Posterior cingulate gyrus (tissue), 11 donors: ENCODE measurements at places on chromosomes 3 and 15.
A peak's percentile ranks its signal among the peaks of the same experiment; 100 is the strongest.

DNA sequence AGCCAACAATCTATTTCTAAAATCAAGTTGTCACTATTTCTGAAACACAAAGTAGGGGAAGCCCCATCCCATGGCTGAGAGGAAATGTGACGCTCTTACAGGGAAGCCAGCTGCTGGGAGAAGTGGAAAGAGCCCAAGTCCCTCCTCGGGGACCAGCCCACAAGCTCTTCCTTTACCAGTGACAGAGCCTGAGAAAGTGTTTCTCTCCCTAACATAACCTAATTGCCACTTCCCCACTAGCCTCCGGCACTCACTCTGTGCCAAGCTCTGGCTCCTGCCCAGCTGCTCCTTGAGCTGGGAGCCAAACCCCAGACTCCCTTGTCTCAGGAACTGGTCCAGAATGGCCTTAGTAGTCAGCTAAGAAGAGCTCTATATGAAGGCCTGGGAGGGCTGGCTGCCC lies 42.9 kb downstream of the TNFAIP8L3 start:
- no peak for DNase-seq

GRCh38 chr3:143329567-143330211 lies 210.1 kb downstream of the CHST2 start:
- DNase-seq: no peak

DNA sequence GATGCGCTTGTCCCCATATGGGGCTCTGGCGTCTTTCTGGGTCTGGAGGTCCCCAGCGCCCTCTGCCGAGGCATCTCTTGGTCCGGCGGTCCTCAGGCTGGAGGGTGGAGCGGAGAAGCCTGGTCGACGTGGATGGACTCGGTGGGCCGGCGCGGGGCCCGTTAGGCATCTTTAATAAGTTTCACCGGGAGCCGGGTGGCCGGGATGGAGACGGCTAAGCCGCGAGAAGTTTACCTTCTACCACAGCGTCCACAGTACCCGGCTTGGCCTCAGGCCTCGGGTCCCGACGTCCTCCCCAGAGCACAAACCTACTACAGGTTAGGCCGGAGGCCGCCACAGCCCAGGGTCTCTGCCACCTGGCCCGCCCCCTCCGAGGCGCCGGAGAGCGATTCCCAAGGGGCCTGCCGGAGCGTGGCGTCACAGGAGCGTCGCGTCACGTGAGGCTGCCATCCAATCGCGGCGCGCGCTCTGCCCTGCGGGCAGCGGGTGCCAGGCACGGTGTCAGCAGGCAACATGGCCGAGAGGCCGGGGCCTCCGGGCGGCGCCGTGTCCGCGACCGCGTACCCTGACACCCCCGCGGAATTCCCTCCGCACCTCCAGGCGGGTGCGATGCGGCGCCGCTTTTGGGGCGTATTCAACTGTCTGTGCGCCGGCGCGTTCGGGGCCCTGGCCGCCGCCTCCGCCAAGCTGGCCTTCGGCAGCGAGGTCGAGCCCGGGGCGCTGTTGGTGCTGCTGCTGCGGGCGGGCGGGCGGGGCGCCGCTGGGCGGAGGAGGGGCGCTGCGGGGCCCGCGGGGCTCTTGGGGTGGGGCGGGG lies at the start of gene TMEM42:
Gene TMEM42, plus strand, starts transcription at position 501 of the 814 bp plus-strand sequence. Its CDS starts 13 bp downstream, at position 514.
- peak; percentile 86 for DNase-seq

- no peak for DNase-seq
Measured at GRCh38 chr3:168604767-168605166, 509.0 kb upstream of the GOLIM4 start.

GRCh38 chr3:197465996-197466549 lies 89.7 kb downstream of the BDH1 start:
- no peak for DNase-seq

GRCh38 chr3:158279609-158280008 lies 169.7 kb downstream of the RSRC1 start:
- DNase-seq: no peak

- DNase-seq: no peak
Measured at GRCh38 chr3:30167541-30168011, 438.8 kb upstream of the TGFBR2 start.

GRCh38 chr3:10548992-10549391 lies 43.6 kb upstream of the ATP2B2 start:
- no peak for DNase-seq

- no peak for DNase-seq
Measured at GRCh38 chr3:149678351-149678950, 20.6 kb upstream of the WWTR1 start.

GRCh38 chr15:66646308-66646707 lies 55.7 kb upstream of the SMAD6 start:
- no peak for DNase-seq

- DNase-seq: no peak
Measured at GRCh38 chr15:31273258-31273941, 53.2 kb upstream of the KLF13 start.

DNA sequence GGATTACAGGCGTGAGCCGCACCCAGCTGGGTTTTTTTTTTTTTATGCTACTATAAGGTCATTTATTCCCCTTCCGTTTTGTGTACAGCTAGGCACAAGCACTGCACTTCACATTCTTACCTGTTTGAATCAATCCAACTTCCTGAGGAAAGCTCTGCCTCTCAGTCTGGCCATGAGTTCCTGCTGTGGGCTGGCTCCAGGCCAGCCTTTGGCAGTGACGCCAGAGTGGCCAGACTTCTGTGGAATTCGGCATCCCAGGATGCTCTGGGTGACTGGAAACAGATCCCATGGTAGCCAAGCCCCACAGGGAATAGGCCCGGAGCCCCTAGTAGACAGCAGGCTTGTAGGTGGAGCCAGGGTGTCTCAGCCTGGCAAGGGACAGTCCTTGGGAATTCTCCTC lies 21.5 kb upstream of the TIMP4 start:
- DNase-seq: no peak

DNA sequence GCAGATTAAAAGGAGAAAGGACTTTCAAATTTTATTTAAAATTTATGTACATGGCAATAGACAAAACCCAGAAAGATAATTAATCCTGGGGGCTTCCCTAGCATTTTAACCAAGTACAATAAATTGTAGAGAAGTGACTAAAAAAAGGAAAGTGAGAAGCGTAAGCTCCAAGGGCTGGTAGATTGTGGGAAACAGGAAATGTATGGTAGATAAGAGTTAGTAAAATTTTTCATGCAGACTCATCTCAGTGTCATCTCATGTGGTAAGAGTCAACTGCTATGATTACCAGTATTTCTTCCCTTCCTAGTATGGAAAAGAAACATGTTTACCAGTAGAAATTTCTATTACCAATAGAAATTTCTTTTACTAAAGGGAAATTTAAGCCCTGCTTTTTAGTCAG lies 464.3 kb upstream of the AGTR1 start:
- no peak for DNase-seq

- no peak for DNase-seq
Measured at GRCh38 chr15:60649845-60650548, 171.1 kb upstream of the ICE2 start.

DNA sequence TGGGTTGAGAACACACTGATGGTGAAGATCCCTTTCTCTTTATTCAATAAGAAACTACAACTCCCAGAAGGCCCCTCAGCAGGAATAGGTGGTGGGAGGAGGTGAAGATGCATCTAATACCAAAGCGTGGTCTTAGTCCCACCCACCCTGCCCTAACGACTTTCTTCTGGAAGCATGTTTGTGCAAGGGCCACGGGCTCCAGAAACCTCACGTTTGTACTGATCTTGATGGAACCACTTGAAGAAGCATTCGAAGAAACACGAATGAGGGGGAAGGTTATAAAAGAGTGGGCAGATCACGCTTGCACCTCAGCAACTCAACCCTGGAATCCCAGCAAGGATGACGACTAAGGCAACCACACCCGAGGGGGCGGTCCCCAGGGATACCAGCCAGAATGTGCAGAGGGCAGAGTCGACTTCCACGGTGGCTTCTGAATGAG lies 10.6 kb upstream of the SLC25A36 start:
- DNase-seq: no peak

- DNase-seq: no peak
Measured at GRCh38 chr3:70090322-70090913, 90.9 kb downstream of the SAMMSON start.

DNA sequence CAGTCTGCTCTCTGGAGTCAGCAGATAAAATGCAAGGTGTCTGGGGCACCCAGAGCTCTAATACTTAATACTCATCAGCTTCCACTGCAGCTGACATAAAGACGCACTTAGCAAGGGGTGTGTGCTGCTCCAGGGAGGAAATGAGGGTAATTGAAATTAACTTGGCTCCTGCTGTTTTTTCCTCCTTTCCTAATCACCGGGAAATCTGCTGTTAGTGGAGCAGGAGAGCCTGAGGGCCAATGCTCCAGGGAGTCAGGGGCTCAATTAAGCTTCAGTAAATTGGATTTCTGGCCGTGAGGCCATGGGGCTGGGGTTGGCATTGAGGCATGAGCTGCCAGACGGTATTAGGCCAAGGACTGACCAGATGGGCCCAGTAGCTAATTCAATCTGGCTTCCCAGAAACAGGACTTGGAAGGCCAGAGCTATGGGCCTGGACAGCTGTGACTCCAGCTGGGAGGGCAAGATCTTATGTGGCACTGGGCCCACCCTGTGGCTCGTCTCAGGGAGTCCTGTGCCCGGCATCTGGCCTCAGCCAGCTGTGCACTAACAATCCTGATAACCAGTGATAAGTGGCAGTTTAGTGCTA lies 30.7 kb upstream of the CHRNB4 start:
- no peak for DNase-seq

GRCh38 chr3:123371859-123372685 lies 76.8 kb downstream of the ADCY5 start:
- no peak for DNase-seq

DNA sequence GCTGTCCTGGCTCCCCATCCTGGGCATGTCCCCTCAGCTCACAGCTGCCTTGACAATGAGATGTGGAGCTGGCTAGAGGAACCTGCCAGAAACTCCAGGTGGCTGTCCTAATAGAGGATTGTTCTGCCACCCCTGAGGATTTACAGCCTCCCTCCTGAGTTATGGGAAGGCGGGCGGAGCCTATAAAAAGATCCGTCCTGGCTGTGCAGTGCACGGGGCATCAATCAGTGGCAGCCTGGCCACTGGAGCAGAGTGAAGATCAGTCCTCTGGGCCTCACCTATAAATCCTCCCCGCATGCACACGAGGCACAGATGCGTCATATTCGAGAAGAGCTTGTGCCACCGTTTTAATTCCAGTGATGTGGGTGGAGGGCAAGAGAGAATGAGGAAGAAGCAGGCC lies 90.0 kb downstream of the MEGF11 start:
- DNase-seq: no peak

GRCh38 chr3:48820612-48821324 lies 26.9 kb downstream of the PRKAR2A start:
- DNase-seq: no peak

GRCh38 chr3:119794971-119795612 lies 13.2 kb downstream of the NR1I2 start:
- DNase-seq: no peak

DNA sequence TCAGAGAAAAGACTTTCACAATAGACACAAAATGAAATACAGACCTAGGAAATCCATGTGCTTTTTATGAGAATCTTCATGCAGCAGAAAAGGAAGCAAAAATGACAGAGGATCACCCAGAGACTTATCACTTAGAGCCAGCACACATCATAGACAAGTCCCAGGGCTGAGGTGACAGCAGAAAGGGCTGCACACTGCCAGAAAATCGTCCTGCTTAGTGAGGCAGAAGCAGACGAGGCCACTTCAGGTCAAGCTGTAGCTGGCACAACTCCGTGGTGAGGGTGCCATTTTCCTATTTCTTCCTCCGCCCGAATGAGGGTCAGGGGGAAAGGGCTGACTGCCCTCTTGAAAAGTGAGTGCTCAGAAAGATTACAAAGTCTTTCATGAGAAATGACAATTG lies 95.9 kb upstream of the TNIK start:
- DNase-seq: no peak

DNA sequence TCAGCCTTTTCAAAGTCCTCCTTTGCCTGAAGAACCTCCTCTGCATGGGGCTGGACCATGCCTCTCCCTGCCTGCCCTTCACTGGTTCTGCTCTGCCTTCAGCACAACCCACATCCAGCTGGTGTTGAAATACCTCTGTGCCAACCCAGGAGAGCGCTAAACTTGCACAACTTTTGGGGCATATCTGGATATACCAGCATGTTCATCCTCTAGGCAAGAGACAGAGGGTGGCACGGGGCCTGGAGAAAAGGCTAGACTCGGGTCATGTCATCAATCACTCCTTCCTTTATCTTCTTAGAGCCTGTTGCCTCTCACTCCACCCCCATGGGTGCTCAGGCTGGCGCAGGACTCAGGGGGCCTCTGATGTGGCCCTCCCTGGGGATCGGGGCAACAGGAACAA lies 4.8 kb downstream of the SEMA4B start:
- no peak for DNase-seq

DNA sequence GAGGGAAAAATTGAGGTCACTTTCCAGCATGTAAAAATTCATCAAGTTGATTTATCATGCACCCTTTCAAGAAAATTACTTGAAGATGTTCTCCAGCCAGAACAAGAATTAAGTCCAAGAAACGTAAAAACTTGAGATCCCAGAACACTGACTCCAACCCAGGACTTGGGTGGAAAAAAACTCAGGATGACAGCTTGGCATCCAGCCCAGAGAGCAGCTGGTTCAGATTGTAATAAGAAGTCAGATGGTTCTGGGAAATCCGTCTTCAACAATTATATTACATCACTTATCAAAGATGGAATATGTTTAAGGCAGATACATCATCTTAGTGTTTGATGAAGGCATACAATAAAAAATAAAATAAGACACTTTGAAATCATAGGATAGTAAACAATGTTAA lies 23.0 kb upstream of the DNAJC13 start:
- DNase-seq: no peak

- DNase-seq: no peak
Measured at GRCh38 chr3:172750069-172750367, 508 bp upstream of the ECT2 start.

DNA sequence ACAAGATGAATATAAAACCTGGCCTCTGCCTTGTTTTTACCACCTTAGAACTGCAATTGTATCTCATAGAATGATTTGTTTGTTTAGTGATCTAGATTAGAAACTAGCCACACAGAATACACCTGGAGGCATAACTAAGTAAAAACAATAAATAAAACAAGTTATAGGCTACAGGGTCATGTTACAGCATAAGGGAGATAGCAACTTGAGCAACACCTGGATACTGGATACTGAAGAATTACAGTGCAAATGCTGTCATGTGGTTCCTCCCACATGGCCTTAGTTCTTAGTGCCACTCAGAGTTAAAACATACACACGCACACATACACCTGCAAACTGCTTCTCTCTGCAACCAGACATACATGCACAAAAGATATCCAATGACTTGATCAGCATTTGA lies 563.4 kb upstream of the DPPA4 start:
- no peak for DNase-seq

DNA sequence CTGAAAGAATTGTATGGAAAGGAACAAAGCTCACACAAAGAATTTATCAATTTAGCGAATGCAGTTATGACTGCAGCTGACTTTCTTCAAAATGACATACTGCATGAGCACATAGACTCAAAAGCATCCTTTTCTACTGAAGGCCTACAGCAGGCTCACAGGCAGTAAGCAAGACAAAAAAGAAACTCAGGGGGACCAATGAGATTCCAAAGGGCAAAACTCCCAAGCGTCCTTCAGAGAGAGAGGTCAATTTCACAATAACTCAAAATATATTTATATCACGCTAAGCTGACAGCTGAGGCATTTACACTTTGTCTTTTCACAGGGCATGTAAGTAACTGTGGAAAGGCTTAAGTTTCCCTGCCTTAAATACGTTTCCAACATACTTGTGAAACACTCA lies 427.9 kb upstream of the RASGRP1 start:
- DNase-seq: no peak
